ENCODE measurements at places on chromosomes 13 and 19.

DNA sequence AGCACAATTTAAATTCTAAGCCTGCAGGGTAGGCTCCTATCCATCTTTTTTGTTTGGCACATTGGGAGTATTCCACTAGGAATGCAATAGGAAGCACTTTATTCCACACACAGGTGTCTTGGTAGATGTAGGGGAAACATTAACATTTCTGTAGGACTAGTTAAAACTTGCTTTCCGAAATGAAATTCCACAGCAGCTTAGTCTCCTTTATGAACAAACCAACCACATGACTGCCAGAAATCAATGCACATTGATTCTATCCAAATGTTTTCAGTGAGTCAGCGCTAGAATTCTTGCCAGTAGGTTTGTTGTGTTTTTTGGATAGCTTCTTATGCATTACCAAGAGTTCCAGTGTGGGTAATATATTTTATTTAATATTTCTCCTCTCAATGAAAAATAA, 207.9 kb upstream of the CSNK1A1L start:
- DNase-seq: no peak

GRCh38 chr13:105990256-105990958, 545.1 kb downstream of the EFNB2 start:
- no peak for DNase-seq

GRCh38 chr19:1262623-1263123, 6.5 kb upstream of the CIRBP start:
- no peak for DNase-seq

- no peak for DNase-seq
These were observed 214.9 kb downstream of the KLF5 start for GRCh38 chr13:73273745-73274144.
